ENCODE measurements at places on chromosomes 3 and 15. TPM values are rescaled to one million over a fixed set of nuclear protein-coding genes. Genes with fewer than 3 reads are reported as not detected.

- DNase-seq = no peak
These were observed 50.2 kb downstream of the SLCO2A1 start for GRCh38 chr3:133979553-133979952.

DNA sequence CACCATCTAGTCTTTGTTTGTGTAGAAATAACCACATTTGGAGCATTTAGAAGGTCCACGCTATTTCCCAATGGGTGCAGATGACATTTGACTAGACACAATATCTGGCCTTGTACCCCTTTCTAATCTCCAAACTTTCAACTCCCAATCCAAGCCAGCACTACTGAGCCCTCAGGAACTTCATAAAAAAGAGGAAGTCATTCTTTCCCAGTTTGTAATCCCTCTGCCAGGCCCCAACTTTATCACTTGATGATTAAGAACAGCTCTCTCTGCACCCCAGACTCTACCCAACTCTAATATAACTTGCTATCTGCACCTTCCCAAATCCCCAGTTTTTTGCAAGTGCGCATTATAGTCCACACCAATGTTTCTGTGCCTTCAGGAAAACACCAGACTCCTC lies 170.2 kb downstream of the KCNMB2 start:
- DNase-seq = no peak

DNA sequence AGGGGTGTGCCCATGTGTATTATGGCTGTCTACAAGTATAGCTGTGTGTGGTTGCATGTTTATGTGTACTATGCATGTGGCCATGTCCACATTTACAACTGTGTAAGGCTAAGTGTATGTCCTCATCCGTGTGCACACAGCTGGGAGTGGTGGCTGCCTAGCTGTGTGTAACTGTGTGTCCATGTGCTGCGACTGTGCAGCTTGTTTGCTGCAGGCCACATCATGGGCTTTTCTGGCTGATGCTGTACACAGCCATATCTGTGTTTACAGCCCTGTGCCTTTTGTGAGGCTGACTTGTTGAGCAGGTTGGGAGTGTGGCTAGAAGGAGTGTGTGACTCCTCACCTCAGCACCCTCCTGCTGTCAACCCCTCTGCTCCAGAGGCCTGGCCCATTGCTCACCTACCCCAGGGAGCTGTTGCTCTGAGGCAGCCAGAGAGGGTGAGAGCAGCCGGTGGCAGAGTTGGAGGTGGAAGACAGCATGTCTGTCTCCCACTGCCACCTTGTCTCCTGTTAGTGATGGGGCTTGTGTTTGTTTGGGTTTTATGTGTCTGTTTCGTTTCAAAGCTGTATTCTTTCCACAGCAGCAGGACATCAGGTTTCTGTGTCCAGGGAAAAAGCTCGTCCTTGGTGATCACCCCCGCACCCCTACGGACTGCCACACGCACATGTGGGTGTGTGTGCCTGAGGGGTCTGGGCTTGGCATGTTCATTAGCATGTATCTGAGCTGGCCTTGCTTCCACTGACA lies 1.4 kb upstream of the GRM2 start:
- DNase-seq = no peak

Gene ACKR2
- not detected for total RNA-seq
